ENCODE measurements at places on chromosomes 2 and 18.

GRCh38 chr2:46818819-46819218 lies 96.8 kb downstream of the MCFD2 start:
- DNase-seq = no peak

DNA sequence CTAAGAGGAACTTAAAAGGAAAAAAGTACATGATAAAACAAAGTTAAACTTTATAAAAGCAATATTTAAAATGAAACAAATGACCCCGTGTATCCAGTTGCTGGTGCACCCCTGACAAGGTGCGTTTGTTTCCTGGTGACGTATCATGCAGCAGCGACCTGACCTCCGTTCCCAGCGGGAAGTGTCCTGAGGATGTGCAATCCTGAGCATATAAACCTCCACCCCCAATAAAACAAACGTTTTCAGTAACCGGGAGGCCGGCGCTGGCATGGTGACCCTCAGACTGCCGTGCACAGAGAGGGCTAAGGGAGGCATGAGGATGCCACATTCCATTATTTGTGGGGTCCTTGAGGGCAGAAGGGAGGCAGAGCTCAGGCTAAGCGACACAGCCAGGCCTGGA lies 14.8 kb downstream of the SLC66A2 start:
- DNase-seq = no peak

DNA sequence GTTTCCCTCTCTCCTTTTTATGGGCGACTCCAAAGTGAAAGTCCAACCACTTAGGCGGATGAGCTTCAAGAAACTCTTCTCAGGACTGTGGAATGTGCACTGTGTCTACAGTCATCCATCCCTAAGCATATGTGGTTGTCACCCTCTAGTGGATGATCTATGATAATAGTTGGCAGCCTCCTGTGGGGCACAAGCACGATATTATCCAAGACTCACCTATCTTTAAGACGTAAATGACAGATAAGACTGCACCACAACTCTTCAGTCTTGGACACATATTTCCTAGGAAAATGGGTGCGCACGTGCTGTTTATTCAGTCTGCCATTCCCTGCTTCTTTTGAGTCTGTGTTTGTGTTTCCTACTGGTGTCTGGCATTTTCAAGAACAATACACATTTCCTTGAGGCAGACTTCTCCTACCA lies 145.5 kb upstream of the CTAGE1 start:
- DNase-seq = no peak

DNA sequence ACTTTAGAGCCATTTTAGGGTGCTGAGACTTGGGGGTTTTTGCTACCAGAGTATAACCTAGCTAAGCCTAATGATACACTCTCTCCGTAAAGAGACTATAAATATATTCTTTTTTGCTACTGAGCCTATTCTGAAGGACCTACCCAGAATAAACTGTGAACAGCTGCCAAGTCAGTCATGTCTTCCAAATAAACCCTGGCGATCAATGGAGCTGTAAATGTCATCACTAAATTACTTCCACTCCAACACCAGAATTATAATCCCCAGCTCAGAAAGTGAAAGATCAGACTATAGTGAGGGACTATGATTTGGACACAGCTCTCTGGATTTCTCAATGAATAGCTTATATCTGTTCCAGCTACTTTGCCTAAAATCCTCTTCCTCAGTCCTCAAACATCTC lies 178.9 kb downstream of the METTL4 start:
- no peak for DNase-seq

DNA sequence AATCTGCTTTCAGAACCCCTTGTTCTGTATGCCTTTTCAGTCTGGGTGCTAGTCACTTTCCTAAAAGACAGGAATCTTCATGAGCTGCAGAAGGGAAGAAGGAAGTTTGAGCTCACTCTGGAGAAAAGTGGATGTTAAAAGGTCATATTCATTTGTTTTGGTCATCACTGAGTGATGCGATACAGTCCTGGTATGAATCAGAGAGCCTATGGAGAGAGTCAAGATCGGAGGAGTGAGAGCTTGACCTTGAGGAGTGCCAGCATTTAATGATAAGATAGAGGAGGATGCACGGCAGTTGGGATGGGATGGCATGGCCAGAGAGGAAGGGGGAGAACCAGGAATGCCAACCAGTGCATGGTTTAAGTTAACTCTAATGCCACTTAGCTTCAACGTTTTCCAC lies 19.6 kb downstream of the USP39 start:
- DNase-seq = no peak

GRCh38 chr2:233297076-233297475 lies 10.5 kb upstream of the SAG start:
- no peak for DNase-seq

DNA sequence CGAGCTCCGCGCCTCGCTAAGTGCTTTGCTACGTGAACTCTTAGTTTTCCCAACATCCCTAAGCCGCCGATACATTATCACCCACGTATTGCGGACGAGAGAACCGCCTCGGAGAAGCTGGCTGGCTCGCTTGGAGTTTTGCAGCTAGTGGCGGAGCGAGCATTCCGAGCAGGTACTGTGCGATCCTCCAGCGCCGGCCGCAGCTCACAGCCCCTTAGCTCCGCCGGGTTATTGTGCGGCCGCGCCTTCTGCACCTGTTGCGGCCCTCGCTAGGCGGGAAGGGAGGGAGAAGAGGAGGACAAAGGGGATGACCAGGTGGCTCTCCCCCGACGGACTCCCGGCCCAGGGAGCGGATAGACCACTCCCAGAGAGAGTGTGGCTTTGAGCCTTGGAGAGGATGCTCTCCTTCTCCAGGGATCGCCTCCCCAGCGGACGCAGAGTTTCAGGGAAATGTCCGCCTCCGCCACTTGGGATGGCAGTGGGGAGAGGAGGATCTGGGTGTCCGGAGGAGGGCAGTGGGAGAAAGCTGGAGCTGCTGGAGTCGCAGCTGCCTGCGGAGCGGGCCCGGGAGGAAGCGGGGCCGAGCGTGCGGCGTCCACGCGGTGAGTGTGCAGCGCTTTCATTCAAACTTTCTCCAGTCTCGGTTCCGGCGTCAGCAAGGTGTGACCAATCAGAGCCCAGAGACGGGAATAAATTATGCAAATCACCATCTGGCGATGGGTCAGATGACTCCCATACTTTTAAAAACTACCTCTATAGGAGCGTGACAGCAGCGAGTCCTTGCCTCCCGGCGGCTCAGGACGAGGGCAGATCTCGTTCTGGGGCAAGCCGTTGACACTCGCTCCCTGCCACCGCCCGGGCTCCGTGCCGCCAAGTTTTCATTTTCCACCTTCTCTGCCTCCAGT lies at the start of gene LIPG:
TSS of gene LIPG (plus strand) at position 769 of the 905 bp plus-strand sequence. CDS start 252 bp downstream, outside the sequence.
- DNase-seq = peak; percentile 22

GRCh38 chr18:43789234-43790000 lies 512.1 kb upstream of the SYT4 start:
- no peak for DNase-seq

- no peak for DNase-seq
These were observed 27.0 kb downstream of the GREB1 start for GRCh38 chr2:11560806-11561205.

DNA sequence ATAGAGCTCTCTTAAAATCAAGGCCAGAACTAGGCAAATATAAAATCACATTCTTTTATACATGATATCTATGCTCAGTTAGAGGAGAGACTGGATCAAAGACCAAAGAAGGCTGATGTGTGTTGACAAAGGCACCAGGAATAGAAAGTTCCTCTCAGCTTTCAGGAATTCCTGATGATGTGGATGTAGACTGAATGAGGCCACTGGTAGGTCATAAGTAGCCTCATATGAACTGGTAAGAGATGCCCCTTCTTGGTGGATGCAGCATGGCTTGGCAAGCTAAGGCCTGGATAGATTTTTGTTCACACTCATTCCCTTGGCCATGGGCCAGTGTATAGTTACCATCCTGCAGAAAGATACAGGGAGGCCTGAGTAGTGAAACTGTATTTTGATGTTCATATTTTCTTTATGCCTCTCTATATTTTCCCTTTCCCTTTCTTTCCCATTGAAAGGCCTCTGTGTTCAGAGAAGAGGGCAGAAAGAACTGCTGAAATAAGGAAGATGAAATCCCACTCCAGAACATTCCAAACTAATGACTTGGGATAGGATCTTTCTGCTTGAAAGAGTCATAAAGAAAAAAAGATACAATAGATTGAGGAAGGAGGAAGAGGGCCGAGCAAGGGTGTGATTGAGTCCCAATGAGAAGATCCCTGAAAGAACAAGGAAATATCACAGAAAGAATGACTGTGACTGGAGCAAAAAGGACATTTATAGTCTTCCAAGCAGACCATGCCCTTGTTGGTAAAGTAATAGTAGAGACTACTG lies 2182.7 kb upstream of the PIK3C3 start:
- DNase-seq = no peak

DNA sequence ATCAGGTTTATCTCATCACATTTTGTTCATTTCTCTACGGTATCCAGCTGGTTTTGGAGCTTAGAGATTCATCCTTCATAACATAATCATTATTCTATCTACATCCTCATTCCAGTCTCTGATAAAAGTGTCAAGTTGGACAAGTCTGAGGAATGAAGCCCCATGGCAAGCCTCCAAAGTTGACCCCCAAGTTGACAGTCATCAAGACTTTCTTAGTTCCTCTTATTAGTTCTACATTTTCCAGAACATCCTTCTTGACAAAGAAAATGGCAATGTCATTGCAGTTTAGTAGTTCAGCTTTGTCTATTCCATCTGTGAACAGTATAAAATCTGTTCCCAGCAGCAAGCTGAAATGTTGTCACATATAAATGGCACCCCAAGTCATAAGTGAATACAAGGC lies 4.5 kb upstream of the TMSB10 start:
- DNase-seq = no peak

GRCh38 chr2:100185516-100185915 lies 43.1 kb upstream of the AFF3 start:
- no peak for DNase-seq

GRCh38 chr2:78540255-78540654 lies 485.2 kb upstream of the REG3G start:
- no peak for DNase-seq

Data from activated T-helper 1 cell treated with anti-CD3 and anti-CD28 coated beads, Interleukin-12 subunit alpha, Interleukin-12 subunit beta, Interleukin-2, Interleukin-4 antibody, amounts not matched to agents 30 ng/mL and 10 ng/mL and 1 ng/mL, durations not matched to agents 14 hours and 24 hours and 36 hours (primary cell).